ENCODE measurements at places on chromosomes 5 and 9.

DNA sequence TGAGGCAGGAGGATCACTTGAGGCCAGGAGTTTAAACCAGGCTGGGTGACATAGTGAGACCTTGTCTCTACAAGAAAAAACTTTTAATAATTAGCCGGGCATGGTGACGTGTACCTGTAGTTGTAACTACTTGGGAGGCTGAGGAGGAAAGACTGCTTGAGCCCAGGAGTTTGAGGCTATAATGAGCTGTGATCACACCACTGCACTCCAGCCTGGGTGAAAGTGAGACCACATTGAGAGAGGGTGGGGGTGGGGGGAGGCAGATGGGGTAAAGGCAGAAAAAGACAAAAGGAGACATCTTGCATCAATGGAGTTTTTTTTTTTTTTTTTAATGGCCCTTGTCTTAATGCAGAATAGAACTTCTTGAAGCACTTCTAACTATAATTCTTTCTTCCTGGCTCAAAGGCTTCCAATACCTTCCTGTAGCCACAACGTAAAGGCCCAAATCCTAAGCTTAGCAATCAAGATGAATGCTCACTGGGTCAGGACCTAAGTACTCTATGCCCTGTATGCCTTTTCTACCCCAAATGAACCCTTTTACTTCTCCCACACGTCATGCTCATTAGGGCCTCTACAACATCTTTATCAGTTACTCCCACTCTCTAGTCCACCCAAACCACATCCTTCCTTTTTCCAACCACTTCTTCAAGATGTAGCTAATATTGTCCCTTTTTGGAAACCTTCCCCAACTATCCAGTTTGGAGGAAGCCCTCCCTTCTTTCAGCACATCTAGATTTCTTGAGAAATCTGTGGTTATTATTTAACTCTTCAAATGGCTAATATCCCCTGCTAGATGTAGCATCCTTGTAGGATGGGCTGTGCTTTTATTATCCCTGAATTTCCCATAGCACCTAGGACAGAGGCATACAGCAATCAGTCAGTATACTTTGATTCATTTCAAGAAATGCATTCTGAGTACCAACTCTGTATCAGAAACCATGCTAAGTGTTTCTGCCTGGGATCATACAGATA is 40.8 kb downstream of the CSF2 start:
- DNase-seq: no peak

- DNase-seq: no peak
Measured at GRCh38 chr9:134167530-134167931, 3.2 kb upstream of the RNU6ATAC start.

DNA sequence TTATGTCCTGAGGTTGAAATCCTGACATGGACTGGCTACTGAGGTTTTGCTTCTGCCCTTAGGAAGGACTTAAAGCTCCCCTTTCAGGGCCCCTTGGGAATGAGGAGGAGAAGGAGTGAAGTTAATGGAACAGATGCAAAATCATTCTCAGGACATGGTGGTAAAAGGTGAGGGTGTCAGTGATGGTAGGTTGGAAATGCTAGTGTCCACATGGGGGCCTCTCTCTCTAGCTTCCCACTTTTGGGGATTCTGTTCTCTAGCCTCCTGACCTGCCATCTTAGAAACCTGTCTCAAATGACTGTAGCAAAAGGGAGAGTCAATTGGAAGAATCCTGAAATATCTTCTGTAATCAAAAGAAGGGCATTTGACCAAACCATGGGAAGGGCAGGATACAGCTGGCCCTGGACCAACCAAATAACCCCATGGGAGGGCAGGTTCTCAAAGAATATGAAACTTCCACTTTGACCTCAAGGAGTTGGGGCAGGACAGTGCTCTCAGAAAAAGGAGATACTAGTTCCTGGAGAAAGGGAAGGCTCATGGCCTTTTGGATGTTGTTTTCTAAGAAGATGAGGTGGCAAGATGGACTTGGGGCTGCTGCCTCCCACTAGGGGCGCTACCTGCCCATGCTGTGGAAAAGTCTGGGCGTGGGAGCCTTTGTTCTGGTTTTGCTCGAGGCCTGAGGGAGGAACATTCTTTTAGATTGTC is 21.2 kb upstream of the MLANA start:
- peak; percentile 49 for DNase-seq

DNA sequence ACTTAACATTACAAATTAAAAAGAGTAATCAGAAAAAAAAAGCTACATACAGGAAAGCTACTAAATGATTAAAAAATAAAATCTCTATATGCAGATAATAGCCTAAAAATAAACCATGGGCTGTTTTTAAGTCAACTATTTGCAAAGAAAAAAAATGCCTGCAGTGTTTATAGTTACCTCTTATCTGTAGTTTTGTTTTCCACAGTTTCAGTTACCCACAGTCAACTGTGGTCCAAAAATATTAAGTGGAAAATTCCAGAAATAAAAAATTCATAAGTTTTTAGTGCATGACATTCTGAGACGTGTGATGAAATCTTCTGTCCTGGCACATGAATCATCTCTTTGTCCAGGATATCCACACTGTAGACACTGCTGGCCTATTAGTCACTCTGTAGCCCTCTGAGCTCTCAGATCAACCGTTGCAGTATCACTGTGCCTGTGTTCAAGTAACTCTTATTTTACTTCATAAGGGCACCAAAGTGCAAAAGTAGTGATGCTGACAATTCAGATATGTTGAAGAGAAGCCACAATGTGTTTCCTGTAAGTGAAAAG is 59.2 kb downstream of the PRELID2 start:
- DNase-seq: no peak

- DNase-seq: no peak
Measured at GRCh38 chr5:150625164-150625535, 15.3 kb upstream of the SYNPO start.

DNA sequence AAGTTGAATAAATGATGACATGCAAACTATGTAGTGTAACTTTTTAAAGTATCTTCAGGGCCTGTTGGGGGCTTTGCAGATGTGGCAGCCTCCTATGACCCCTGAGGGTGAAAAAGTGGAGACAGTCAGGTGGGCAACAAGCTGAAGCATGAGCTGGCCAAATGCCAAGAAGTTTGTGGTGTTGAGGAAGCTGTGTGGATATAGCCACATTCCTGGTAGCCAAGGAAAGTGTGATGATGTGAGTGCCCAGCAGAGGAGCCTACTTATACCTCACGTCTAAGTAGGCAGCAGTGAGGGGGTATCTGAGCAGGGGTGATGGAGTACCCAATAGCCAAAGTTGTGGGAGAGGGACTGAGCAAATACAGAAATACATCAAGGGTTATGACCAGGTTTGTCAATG is 621.2 kb upstream of the CDH6 start:
- no peak for DNase-seq

- DNase-seq: no peak
Measured at GRCh38 chr5:177434942-177435738, 8.7 kb downstream of the GRK6 start.

DNA sequence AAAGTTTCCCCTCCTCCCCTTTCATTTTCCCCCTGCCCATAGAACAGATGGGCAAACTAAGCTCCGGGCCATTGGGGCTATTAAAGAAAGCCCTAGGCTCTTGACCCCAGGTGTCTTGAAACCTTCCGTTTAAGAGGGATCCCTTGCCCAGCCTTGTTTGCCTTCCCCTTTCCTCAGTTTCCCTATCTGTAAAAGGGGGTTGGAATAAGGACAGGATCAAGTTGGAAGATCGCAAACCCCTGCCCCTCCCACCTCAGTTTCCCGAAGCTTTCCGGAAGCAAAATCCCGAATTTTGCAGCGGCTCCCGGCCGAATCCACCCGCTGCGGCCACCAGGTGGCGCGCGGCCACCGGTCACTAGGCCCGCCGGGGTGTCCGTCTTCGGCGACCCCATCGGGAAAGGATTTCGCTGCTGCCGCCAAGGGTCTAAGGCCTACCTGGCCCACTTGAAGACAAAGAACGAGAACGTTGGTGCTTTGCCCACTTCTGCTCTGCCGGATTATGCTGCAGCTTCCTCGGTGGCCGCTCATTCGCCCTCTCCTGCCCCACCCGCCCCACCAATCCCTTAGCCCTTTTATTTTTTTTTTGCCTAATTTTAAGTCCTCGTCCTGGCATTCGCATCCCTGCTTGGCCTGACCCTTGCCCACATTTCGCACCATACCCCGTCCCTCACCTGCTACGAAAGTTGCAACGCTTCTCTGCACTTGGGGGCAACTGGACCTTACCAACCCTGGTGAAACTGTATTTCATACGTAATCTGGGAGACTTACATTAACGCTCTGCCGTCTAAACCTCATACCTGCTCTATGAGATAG is 962 bp upstream of the NR6A1 start:
- peak; percentile 51 for DNase-seq

GRCh38 chr5:10310066-10310779 is 2.5 kb upstream of the CMBL start:
- no peak for DNase-seq

GRCh38 chr9:28620661-28621060 is 1047.4 kb upstream of the C9orf72 start:
- no peak for DNase-seq

DNA sequence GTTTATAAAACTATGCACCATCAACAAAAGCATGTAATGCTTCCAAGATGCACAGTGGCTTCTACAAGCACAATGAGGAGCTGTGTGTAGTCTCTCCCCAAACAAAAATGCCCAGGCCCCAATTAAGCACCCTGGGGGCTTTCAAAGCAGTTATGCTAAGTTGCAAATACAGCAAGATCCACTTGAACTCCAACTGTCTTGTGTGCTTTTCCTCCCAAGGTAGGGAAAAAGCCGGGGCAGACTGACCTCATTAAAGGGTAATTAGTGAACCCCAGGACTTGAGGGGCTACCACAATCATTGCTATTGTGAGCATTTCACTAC is 13.1 kb downstream of the ZNF608 start:
- DNase-seq: no peak

DNA sequence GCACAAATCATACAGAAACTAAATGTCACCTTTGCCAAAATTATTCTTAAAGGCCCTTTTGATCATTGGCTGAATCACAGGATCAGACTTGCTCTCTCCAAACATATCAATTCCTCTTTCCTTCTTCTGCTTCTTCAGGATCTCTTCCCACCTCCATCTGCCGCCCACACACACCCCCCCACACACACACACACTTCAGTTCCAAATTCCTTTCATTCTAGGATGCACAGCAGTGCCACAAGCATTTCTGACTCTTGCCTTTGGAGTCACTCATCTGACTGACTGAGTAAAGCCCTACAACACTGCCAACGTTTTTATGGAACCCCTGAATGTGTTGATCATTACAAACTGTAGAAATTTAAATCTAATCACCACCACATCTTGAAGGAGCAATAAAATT is 22.9 kb downstream of the DNAH5 start:
- no peak for DNase-seq

DNA sequence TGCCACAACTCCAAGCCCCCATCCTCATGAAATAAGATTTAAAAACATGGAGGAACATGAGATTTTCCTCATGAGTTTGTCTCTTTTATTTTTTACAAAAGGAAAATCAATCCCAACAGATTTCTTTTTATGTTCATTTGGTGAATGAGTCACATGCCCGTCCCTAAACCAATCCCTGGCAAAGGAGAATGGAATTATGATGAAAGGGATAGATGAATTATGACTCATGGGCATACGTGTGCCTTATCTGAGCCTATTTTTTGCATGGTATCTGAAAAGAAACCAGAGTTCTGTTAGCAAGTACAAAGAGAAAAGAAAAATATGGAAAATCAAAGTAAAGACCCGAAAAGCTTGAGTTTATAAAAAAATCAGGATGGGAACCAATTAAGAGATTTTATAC is 267.5 kb upstream of the TMEM161B start:
- no peak for DNase-seq

- peak; percentile 39 for DNase-seq
Measured at GRCh38 chr5:54902791-54903473, 82.5 kb downstream of the ESM1 start.

DNA sequence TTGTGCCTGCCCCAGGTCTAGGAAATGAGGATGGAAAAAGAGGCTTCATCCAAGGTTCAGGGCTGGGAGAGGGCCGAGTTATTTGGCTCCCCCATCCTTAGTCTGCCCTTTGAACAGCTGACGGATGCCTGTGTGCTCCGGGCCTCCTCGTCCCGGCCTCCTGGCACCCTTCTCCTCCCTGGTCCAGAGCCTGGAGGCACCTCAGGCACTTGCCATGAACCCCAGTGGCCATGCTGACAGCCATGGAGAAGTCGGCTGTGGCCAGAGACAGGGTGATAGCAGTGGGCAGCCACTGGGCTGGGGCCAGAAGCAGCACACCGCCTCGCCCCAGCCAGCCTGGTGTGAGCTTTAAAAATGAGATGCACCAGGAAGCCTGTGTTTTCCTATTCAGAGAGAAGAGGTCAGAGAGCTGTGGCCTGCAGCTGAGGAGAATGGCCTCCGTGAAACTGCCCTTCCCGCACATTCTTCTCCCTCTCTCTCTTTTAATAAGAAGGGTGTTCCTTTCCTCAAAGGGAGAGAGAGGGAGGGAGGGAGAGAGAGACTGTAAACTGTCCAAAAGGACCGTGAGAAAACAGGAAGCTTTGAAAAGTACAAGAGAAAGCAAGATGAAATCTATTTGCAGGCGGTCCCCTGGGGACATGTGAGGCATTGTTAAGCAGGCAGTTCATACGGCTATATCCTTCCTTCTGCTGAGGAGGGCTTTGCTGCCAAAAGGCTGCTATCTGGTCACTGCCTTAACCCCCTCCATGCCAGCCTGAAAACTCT is 55.3 kb downstream of the ZNF366 start:
- DNase-seq: no peak

- no peak for DNase-seq
Measured at GRCh38 chr5:11684607-11685006, 219.6 kb downstream of the CTNND2 start.

- no peak for DNase-seq
Measured at GRCh38 chr5:146040527-146040926, 64.8 kb downstream of the PLAC8L1 start.

GRCh38 chr5:138639326-138639725 is 64.1 kb upstream of the HSPA9 start:
- DNase-seq: no peak

- no peak for DNase-seq
Measured at GRCh38 chr5:159241946-159242552, 21.0 kb upstream of the UBLCP1 start.

DNA sequence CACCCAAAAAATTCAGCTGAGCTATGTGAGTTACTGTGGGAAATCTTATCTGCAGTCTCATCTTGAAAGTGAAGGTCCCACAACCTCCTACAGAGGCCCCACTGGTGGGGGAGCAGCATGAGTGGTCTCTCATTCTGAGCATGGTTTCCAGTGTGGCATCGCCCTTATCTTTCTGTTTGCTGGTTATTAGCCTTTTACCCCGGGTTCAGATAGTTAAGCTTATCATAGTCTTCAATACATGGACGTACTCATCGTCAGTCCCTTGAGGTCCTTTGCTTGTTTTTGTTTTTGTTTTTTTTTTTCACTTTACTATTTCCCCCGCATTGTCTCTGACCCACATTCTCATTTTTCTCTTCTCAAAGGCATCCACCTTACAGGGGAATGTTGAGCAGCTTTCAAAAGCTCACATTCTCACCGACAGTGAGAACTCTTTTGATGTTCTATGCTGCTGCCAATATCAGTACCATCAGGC is 7.7 kb upstream of the HAVCR2 start:
- DNase-seq: no peak

- DNase-seq: no peak
Measured at GRCh38 chr5:72836810-72837209, 20.3 kb downstream of the TNPO1 start.
